ENCODE measurements at places on chromosomes 5 and 9. TPM values are rescaled to one million over a fixed set of nuclear protein-coding genes. Genes with fewer than 3 reads are reported as not detected.
A peak's percentile ranks its signal among the peaks of the same experiment; 100 is the strongest.

GRCh38 chr9:125513668-125514413 lies 193.2 kb downstream of the MAPKAP1 start:
- no peak for DNase-seq

The PCA3 gene
- not detected for total RNA-seq

The PPWD1 gene
- total RNA-seq: 44.1 TPM

- no peak for DNase-seq
These were observed 113.9 kb downstream of the TMEM174 start for GRCh38 chr5:73286896-73287295.

DNA sequence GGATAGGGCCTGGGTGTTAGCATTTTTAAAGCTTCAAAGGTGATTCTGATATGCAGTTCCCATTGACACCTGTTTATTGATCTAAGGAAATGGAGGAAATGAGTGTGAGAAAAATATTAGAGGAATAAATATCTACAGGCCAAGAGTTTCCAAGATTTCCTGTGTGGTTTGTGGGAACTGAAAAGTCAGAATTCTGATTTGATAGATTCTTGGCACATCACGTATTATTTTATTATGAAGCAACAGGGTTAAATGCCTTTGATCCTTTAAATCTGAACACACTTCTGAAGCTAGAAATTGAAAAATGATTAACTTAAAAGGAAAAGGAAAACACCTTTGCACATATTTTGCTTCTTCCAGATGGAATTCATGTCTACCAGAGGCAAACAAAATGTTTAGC lies 113.7 kb downstream of the CD180 start:
- no peak for DNase-seq

- DNase-seq: no peak
These were observed 262.1 kb downstream of the CRB2 start for GRCh38 chr9:123617952-123618678.

GRCh38 chr5:134555890-134556311 lies 30.4 kb downstream of the JADE2 start:
- DNase-seq: peak; percentile 76

DNA sequence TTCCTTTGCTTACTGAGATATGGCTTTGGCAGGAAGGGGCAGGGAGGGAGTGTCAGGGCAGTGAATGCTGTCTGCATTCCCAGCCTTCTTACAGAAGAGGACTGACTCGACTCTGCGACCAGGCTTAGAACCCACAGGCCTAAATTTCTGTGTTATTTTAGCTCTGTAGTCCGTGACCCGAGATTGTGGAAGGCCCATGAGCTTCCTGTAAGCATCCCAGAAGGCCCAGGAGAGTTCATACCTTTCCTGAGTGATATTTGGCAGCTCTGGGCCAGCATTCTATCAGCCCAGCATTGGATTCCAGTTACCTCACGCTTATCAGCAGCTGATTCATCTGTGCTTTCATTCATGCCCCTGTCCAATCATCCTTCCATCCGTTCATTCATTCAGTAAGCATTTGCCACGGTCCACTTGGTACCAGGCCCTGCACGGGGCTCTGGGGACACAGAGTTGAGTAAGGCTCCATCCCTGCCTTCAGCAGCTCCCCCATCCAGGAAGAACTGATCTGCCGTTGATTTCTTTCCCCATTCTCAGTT lies 28.2 kb upstream of the RPL26L1 start:
- no peak for DNase-seq

GRCh38 chr9:96021551-96022444 lies 146.3 kb downstream of the ERCC6L2 start:
- peak; percentile 20 for DNase-seq
